ENCODE measurements at places on chromosomes 6 and 20.

DNA sequence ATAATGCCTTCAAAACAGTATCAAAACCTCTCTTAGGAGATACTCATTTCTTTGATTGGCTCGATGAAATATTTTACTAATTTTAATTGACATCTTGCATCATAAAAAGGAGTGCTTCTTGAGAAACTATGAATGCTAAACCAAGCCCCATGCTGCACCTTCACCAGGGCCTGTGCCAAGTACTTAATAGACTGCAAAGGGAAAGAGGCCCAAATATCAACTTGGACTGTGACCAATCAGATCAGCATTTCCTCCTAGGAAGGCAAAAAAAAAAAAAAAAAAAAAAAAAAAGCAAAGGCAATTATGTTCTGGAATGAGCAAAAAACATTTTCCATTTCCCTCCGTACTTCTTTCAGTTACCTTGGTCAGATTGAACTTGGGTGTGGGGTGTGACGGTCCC, 253.0 kb upstream of the SOX4 start:
- DNase-seq: no peak

- no peak for DNase-seq
These were observed 151.6 kb downstream of the BACH2 start for GRCh38 chr6:90144928-90145555.

GRCh38 chr6:29723666-29724588, 693 bp downstream of the HLA-F start:
- no peak for DNase-seq

DNA sequence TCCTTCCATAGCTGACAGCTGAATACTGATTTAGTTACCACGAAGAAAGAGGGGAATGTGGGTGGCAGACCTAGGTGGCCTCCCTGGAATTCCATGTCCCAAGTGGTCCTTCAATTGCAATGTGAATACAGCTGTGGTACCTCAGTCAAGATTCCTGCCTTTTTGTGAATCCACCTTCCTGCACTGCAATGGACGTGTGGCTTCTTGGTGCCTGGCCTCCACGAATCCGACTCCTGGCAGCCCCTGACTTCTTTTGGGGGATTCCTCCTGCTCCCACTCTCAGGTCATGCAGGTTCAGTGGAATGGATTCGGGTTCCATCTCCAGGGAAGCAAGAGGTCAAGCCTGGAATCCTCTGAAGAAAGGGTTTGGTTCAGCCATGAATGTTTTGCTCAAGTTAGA, 117.8 kb downstream of the DACT2 start:
- no peak for DNase-seq

GRCh38 chr6:119630561-119631192, 281.1 kb upstream of the MAN1A1 start:
- DNase-seq: no peak
